Skin of body (tissue), 3 donors: ENCODE measurements at places on chromosomes 2 and 18.

GRCh38 chr2:190382851-190383250 is 25.3 kb upstream of the MFSD6 start:
- DNase-seq: no peak

DNA sequence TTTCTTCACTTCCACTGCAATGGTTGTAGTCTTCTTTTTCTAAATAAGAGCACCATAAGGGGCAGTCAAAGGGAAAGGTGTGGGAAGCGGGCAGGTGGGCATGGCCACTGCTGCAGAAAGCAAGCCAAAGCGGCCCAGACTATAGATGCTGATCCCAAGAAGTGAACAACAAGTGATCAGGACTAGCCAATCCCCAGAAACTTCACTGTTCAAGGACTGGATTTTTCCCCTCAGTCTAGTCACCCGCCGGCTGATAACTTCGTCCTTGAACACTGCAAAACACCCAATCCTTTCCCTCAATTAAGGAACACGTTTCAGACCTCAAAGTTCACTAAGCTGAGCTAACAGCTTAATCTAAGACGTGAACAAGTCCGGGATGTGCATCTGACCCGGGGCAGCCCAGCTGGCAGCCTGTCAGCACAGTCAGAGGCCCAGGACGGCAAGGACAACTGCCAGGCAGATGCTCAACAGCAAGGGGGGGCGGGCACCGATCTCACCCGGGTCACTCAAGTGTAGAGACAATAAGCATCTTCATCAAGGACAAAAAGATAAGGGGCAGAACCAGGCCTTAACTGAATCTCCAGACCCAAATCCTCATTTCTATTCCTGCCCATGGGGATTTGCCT is 59.8 kb downstream of the HDLBP start:
- no peak for DNase-seq

DNA sequence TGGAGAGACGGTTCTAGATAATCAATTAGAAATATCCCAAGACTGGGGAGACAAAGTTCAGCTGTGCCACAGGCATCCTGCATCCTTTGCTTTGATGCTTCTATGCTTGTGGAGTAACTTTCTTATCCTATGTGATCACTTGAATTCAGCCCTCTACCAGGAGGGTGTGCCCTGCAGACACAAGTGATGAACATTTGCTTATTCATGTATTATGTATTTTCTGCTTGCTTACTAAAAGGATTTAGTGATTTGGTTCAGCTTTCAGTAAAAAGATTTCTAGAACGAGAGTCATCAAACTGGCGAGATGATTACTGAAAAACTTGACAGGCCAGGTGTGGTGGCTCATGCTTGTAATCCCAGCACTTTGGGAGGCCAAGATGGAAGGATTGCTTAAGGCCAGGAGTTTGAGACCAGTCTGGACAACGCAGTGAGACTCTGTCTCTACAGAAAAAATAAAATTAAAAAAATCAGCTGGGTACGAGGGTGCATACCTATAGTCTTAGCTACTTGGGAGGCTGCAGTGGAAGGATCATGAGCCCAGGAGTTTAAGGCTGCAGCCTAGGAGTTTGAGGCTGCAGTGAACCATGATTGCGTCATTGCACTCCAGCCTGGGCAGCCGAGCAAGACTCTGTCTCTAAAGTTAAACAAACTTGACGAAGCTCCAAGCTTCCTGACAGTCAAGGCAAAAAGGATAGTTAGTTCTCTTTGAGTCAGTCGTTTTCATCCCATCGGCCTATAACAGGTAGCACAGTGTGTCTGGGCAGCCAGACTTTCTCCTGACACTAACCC is 13.3 kb downstream of the HK2 start:
- no peak for DNase-seq

GRCh38 chr2:141496810-141497209 is 634.0 kb downstream of the LRP1B start:
- no peak for DNase-seq

DNA sequence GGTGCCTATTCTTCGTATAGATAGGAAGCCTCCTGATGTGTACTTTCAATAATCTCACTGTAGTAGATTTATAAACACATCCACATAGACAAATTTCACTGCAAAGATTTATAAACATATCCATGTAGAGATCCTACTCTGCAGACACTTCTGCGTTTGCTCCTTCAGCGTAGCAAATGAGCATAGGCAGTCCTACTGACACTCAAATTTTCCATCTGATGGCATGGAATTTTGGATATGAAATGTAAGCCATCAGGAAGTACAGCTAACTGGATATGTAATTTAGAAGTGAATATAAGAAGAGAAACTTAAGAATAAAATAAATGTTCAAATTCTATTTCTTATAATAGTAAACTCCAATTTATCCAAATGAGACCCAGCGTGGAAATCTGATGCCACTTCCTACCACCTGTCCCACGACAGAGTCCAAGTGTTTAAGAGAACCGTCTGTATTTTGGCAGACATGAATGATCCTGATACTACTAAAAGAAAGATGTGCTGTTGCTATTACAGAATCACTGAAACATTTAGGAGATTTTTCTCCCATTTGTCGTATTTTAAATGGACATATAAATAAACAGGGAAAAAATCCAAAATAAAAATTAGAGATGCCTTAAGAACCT is 86.0 kb downstream of the DTNA start:
- DNase-seq: peak; percentile 3

DNA sequence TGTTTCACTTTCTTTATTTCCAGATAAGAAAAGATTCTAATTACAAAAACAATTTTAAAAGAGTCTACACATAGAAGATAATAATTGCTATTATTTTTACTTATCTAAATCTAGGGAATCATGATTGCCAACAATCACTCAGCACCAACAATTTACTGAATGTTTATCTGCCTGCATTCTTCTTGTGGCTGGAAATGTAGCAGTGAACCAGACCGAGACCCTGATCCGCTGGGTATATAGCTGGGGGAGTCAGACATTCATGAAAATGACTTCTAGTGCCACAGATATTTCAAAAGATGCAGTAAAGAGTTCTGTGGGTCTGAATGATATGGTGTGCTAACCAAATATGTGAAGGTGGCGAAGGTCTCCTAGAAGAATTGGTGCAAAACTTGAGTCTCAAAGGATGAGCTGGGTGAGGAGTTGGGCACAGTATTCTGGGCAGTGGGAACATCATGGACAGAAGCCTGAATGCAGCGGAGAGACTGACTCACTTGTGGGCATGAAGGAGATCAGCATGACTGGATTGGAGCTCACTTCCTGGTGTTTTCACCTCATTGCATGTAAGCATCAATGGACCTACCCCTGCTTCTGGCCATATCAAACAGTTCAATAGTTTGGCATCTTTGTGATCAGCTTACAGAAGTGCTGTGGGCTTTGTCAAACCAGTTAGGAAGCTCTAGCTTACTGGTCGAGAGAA is 26.1 kb upstream of the FN1 start:
- DNase-seq: no peak

DNA sequence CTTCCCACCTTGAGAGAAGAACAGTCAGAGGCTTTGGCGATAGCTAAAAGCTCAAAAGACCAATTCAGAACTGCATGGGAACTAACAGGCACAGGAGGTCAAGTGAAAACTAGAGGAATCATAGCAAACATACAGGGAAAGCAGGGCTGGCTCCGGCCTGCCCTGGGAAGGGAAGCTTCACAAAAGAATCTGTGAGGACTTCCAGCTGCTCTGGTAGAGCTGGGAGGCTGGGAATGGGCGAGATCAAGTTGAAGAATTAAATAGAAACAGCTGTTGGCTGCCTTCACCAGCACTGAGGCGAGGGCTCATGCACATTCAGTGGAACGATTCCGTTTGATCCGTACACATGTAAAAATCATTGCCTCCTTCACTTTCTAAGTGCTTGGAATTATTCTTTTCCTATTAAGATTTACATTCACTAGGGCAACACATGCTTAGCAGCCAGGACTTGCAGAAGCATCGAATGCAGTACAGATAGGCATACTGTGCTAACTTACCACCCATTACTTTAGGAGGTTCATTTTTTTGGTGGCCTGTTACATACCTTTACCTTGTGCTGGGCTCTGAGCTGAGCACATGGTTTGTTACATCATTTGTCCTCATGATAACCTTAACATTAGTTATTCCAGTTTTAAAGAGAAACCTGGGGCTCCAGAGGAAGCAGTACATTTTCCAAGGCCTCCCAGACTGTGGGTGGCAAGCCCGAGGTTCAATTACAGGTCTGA is 125.4 kb upstream of the RNF152 start:
- DNase-seq: peak; percentile 93

- peak; percentile 7 for DNase-seq
These were observed 3.6 kb downstream of the CRYGB start for GRCh38 chr2:208142240-208142924.

DNA sequence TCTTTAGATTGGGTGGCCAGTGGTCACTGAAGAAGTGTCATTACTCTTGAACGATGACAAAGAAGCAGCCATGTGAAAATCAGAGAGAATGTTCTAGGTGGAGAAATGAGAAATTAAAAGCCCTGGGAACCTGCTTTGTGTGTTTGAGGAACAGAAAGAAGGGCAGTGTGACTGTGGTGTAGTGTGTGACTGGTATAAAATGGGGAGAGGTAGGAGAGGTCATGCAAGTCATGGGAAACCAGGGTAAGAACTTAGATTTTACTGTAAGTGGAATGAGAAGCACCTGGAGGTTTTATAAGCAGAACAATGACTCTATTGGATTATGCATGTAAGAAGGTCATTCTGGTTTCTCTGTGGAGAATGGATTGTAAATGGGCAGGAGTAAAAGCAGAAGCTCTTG is 12.2 kb downstream of the ICOS start:
- DNase-seq: no peak

- DNase-seq: no peak
These were observed 1012.4 kb upstream of the CRIM1 start for GRCh38 chr2:35343135-35343534.

- peak; percentile 86 for DNase-seq
These were observed 437.2 kb upstream of the PKDCC start for GRCh38 chr2:41610501-41611190.

DNA sequence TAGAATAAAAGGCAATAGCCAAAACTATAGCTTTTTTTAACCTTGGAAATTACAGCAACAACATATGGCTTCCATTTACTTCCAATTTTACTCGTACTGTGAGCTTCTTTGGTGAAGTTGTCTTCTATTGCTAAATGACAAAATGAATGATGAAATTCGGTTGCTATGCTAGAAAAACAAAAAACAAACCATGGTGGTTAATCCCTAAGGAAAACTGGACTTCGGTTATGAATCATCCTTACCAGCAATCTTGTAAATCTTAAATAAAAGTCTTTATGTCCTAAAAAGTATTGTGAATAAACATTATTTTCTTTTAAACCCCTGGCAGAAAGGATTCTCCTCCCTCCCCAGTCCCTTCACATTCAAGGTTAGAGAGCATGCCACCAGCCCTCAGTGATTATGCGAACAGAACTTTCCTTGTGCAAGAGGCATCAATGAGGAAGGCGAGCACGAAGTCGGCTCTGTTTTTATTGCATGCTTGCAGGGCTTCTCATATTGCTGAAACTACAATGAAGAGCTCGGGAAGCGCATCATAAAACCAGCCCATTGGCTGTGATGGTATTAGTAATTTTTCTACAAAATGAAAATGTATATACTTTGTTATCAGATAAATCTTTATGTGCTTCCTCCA is 62.9 kb downstream of the ZNF521 start:
- DNase-seq: peak; percentile 94

DNA sequence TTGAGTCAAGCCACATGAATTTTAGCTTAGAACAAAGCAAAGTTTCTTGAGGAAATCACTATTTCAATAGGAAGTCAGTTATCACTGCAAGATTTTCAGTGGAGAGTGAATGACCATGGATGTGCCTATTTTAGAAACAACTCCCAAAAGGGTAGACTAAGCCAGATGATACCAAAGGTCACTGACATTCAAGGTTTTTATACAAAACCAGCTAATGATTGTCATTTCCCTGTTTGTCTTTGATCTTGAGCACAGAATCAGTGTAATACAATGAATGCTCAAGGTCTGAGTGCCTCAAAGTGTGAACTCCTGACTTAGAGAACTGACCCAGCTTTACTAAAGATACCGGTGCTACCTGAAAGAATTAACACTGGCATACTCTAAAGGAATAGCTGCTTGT is 60.5 kb downstream of the CDH2 start:
- DNase-seq: no peak

- no peak for DNase-seq
These were observed 1051.3 kb upstream of the NRXN1 start for GRCh38 chr2:52083214-52083613.

DNA sequence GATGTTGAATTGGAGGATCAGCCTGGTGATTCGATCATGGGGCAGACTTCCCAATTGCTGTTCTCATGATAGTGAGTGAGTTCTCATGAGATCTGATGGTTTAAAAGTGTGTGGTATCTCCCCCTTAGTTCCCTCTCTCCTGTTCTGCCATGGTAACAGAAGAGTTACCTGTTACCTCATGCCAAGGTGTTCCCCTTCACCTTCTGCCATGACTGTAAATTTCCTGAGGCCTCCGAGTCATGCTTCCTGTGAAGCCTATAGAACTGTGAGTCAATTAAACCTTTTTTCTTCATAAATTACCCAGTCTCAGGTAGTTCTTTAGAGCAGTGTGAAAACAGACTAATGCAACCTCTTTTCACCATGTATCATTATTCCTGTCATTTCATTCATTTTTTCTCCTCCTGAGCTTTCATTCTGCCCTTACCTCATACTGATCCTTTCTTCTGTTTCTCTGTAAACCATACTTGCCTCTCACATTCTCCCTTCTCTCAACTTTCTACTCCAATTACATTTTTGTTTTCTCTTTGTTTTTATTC is 22.0 kb downstream of the STARD6 start:
- no peak for DNase-seq

DNA sequence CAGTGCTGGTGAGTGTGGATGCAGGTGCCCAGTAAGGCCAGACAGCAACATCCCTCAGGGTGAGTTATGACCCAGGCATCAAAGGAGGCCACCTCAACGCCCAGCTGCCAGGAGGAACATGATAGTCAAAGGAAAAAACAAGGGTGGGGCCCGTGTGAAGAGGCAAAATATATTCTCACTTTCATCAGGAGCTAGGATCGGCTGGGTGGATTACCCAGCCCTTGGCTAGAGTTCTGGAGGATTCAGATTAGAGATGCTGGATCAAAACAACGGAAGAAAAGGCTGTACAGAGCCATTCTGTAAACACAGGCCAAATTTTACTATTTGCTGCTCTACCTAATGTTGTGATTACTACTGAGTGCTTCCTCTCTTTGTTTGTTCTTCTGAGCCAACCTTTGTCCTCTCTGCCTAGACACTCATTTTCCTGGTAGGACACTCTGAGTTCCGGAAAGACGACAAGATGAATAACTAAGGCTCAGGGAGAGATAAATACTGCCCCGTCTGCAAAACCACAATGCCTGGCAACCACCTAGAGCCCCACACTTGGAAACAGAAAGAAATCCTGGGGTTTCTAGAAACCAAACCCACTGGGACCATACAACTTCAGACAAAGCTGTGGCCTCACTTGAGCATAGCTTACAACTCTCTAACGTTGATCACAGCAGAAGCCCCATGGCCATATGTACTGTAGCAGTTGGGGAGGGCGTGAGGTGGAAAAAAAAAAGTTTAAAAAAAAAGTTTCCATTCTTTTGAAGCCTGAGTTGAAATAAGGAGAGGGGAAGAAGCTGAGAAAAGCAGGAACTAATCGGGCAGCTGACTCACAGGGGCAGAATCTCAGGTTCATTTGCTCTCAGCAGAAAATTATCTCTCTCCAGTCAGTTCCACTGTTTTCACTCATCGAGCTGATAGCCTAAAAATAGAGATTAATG is 17.8 kb upstream of the PMAIP1 start:
- peak; percentile 35 for DNase-seq
